NT2/D1 (cell line): ENCODE measurements at places on chromosomes 2 and 18.

- DNase-seq = no peak
These were observed 17.7 kb upstream of the ATG16L1 start for GRCh38 chr2:233233618-233234230.

- no peak for DNase-seq
These were observed 81.3 kb downstream of the CERKL start for GRCh38 chr2:181575650-181576025.

- no peak for DNase-seq
These were observed 603.1 kb downstream of the ZEB2 start for GRCh38 chr2:143916781-143917180.

DNA sequence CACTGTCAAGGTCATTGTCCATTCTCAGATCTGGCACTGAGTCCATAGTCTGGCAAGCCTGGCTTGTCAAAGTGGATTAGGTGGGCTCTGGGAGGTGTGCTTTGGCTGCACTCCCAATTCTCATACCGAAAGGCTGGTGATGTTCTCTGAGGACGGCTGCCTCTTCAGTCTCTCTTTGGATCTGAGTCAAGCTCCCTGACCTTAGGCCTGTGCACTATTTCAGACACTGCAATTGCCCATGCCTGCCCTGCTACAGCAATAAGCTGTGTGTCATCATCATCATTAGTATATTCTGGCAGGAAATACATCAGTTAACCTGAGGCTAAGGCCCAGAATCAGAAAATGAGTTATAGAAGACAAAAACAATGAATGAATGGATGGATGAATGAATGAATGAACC is 1.6 kb upstream of the SLC5A7 start:
- DNase-seq = no peak

DNA sequence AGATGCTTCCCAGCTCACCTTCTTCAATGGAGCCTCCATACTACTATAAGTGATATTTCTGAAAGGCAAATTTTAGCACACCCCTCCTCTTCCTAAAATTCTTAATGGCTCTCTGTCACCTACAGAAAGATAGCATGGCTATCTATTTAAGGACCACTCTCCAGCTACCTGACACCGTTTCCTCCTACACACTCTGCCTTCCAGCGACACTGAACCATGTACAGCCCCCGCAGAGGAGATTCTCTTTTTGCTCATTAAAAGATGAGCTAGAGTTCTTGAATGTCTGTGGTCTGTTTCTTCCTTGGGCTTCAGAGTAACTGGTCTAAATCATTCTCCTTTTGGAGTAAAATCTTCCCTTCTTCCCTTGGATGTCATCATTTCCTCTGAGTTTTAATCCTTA is 38.4 kb upstream of the GAREM1 start:
- no peak for DNase-seq

- DNase-seq = no peak
These were observed 67.7 kb upstream of the CDC42EP3 start for GRCh38 chr2:37739153-37739552.
